ENCODE measurements at places on chromosomes 16 and 17. TPM values are rescaled to one million over a fixed set of nuclear protein-coding genes. Genes with fewer than 3 reads are reported as not detected.

- DNase-seq = no peak
Measured at GRCh38 chr16:815861-816260, 15.3 kb upstream of the GNG13 start.

Gene PRSS8
- not detected for total RNA-seq

Gene LRRC46
- not detected for total RNA-seq

- no peak for DNase-seq
Measured at GRCh38 chr16:80300456-80300855, 240.3 kb upstream of the DYNLRB2 start.

GRCh38 chr17:13646411-13646810, 44.7 kb upstream of the HS3ST3A1 start:
- DNase-seq = no peak

Gene TBC1D3L
- total RNA-seq = 0.78 TPM

DNA sequence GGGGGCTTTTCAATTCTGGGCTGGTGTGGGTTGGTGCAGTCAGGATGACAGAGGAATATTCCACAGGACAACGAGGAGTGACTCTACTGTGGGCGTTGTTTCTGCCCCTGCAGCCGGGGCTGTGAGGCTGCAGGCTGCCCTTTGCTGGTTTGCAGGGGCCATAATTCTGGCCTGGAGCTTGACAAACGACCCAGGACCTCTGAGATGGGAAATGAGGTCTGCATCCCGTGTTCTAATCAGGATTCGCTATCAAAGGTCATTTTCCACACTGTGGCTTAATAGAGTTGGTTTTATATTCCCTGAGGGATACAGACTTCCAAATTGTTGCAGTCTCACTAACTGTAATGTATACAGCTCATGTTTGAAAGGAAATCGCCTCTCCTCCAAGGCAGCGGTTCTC, 180.9 kb downstream of the RPTOR start:
- DNase-seq = no peak
